Activated CD4-positive, alpha-beta T cell treated with anti-CD3 and anti-CD28 coated beads, Interleukin-2, amount 10 ng/mL, durations not matched to agents 24 days and 14 days (primary cell): ENCODE measurements at places on chromosomes 2 and 18.

DNA sequence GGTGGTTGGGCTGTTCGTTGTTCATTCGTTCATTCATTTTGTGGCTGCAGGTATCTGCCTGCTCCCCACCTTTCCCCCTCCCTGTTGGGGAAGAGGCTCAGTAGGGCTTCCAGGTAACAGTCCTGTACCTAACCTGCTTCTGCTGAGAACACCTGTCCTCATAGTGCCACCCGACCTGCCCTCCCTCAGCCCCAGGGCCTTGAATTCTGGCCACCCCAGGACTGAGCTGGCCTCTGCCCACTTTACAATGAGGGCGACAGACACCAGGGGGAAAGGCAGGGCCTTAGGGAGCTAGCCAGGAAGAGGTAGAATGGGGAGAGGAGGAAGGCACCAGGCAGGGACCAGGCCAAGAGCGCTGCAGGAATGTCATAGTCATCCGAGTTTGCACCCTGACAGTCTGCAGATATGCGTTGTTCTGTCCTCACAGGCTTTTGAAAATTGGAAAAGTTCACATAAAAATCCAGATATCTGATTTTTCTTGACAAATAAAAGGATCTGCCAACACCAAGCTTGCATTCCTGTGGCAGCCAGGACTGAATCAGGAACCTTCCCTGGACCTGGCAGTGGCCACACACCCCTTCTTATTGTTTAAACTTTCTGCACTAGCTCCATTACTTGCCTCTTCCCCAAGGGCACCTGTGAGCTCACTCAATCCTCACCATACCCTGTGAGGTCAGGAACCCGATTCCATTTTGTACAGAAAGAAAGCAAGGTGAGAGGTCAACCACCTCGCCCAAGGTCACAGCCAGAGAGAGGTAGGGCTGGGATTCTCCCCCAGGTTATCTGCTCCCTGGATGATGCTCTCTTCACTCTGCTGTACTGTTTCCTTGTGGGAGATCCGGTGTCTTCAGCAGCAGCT lies 35.3 kb upstream of the MRPL33 start:
- no peak for DNase-seq

GRCh38 chr2:229591611-229592010 lies 122.7 kb downstream of the DNER start:
- DNase-seq, result no peak

GRCh38 chr2:217858519-217859491 lies 144.0 kb downstream of the TNS1 start:
- DNase-seq, result no peak

GRCh38 chr2:86195055-86195807 lies at the start of gene IMMT:
Gene IMMT, minus strand, starts transcription at chr2:86195462. Its CDS starts 80 bp downstream, at chr2:86195382.
- peak; percentile 98 for DNase-seq

DNA sequence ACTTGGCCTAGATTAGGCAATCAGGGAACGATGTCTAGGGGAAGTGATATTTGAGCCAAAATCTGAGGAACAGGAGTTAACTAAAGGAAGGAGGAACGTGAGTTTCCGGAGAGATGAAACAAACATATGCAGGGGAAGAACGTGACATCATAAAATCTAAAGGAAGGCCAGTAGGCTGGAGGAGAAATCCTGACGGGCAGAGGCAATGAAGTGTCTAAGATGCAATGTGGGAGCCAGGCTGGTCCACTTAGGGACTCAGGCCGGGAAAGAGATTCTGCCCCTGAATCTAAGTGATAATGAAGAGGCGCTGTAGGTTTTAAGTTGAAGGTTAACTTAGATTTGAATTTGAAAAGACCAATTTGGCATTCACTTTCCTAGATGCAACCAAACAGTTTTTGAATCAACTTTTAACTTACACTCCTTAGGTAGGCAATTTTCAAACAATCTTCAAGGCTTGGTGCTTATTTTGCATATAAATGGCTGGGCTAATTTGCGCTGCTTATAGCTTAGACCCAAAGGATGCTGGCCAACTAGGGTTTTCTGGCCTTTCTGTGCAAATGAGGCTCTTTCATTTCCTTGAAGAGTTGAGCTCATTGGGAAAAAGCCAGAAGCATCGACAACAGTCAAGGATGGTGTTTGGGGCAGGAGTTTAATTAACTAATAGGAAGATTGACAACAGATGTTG lies 221.7 kb downstream of the SOX11 start:
- DNase-seq, result no peak

DNA sequence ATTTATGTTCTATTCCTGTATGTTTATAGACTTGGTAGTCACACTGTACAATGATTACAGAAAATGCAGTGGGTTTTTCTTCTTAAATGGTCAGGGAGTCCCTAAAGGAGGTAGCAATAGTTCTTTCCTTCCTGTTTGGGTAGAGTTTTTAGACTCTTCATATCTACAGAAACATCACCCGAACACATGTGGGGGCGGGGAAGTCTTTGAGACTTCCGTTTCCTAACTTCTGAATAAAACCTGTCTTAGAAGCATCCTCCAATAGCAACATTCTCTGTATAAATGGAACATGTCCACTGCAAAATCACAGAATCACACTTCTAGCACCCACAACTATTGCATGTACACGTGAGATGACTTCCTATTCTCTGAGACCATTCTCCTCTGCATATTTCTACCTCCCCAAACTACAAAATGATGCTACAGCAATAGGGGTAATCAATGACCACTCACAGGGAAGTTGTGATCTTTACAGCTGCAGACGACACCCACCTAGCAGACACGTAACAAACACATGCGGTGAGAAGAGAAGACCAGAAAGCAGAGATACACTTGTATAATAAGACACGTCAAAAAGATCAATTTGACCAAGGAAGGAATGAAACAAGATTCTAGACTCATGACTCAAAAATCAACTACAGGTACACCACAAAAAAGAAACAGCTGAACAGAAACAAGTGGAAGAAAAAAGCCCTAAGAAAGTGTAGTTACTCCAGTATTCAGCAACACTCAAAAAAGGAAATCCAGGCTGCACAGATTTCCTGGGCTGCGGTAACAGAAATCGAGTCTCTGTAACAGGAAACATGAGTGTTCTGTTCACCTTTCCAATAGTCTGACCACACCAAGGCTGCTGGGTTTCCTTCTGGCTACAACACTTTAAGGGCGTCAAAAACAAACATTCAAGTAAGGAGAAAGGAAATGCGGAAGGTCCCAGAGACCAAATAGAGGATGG lies 120.4 kb downstream of the ZNF516 start:
- peak; percentile 83 for DNase-seq

- no peak for DNase-seq
Measured at GRCh38 chr18:54109131-54109683, 115.3 kb downstream of the MBD2 start.

- peak; percentile 79 for DNase-seq
Measured at GRCh38 chr2:181461056-181461997, 4.1 kb downstream of the ITGA4 start.

GRCh38 chr18:78521744-78522143 lies 457.9 kb upstream of the SALL3 start:
- no peak for DNase-seq

GRCh38 chr2:68388772-68389171 lies 23.7 kb downstream of the PLEK start:
- DNase-seq, result no peak

DNA sequence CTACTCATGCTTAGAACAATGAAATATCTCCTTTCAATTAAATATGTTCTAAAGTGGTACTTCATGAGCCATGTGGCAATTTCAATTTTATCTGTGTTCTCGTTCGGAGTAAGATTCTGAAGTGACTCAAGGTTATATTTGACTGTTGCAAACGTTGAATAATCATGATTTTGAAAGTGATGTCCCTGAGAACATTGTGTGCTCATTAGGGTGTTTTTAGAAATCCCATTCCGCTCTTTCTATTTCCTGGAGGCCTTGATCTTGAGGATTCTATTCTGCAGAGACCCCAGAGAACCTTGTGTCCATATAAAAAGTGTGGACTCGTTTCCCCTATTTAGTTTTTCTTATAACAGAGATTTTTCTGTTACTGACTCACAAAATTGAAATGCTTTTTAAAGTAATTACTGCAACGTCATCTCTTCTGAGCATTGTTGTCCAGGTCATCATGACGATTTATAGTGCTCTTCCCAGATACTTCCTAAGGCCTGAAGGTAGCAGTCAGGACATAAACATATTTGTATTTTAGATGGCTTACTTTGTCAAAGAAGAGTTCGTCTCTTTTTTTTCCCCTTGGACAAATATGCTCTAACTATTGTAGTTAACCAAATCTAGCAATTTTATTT lies 27.2 kb downstream of the IL1R2 start:
- DNase-seq, result no peak

GRCh38 chr2:28438532-28439063 lies 45.9 kb downstream of the FOSL2 start:
- DNase-seq, result no peak

DNA sequence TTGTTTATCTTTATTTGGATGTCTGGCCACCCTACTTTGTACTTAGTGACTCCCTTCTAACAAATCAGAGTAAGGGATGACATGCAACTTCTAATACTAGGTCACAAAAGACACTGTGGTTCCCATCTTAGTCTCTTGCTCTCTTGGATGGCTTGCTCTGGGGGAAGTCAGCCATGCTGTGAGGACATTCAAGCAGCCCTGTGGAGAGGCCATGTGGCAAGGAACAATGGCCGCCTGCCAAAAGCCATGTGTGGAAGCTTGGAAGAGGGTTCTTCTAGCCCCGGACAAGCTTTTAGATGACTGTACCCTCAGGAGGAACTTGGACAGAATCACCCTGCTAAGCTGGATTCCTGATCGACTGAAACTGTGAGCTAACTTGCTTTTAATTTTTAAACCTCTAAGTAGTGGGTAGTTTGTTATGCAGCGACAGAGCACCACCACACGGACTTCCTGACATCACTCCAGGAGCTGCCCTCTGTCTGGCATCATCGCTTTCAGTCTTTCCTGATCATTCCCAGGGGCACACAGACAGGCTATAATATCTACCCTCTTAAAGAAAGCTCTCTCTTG lies 116.8 kb upstream of the ODC1 start:
- no peak for DNase-seq

DNA sequence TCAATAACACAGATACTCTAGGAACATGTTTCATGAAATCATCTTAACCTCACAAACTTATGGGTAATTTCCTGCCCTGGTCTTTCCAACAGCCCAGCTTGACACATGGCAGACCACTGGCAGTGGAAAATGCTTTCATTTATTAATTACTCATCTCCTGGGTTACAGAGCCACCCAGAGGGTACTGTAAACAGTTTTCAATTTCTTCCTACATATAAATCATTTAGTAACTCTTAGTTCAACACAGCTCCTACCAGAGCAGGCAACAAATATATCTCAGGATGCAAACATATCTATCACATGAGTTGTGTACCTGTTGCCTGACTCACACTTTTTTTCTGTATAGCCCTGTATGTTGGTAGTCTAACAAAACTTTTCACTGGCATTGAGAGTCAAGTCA lies 99.2 kb upstream of the VRK2 start:
- no peak for DNase-seq

DNA sequence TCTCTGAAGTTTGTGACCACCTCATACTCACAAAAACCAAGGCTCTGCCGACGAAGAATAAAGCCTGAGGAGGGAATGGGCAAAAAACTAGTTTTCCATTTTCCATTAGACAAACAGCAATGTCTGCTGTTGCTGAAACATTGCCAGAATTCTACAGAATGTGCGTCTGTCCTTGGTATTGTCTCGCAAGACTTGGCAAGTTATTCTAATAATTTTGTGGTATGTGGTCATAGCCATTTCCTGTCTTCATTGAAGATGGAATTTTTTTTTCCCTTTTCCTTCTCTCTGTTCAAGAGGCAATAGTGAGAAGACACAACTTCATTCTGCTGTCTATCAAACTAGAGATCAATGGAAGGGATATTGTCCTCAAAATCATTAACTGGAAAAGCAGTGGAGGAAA lies 296.1 kb downstream of the RND3 start:
- DNase-seq, result no peak

DNA sequence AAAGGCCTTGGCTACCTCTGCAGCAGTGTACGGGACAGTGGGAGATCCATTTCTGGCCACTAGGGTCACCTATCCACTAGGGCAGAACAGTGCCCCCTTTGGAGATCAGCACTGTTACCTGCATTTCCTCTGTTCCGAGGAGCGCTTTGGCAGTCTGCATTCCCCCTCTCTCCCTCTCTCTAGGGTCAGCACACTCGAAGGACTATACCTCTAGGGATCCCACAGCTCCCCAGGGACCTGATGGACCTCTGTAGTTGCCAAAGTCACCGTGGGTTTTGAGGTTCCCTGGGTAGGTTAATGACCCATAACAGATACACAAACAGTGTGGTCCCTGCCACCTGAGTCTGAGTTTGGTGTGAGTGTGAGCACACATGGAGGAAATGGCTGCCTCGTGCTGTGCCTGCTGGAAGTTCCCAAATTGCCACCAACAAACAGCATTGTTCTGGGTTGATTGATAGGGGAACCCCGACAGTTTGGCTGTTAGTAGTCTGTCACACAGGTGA lies 99.8 kb upstream of the VWC2L start:
- DNase-seq, result no peak

GRCh38 chr2:167069855-167070254 lies 181.6 kb downstream of the XIRP2 start:
- DNase-seq, result no peak
